ENCODE measurements at places on chromosomes 6 and 20. TPM values are rescaled to one million over a fixed set of nuclear protein-coding genes. Genes with fewer than 3 reads are reported as not detected.

Gene GSTA2
- not detected for total RNA-seq

Gene CFB
- 61.2 TPM for total RNA-seq

Gene HUS1B
- total RNA-seq: 0.83 TPM

Gene SLCO4A1
- 0.09 TPM for total RNA-seq

Gene CENPW
- 6.0 TPM for total RNA-seq

Gene SLC26A8
- total RNA-seq: 0.14 TPM

Gene KCNK15
- 0.28 TPM for total RNA-seq

Gene PRSS16
- total RNA-seq: 0.28 TPM

Data from smooth muscle cell of bladder (primary cell).